Chondrocyte (in vitro differentiated cells): ENCODE measurements at places on chromosomes 3 and 15. TPM values are rescaled to one million over a fixed set of nuclear protein-coding genes. Genes with fewer than 3 reads are reported as not detected.

DNA sequence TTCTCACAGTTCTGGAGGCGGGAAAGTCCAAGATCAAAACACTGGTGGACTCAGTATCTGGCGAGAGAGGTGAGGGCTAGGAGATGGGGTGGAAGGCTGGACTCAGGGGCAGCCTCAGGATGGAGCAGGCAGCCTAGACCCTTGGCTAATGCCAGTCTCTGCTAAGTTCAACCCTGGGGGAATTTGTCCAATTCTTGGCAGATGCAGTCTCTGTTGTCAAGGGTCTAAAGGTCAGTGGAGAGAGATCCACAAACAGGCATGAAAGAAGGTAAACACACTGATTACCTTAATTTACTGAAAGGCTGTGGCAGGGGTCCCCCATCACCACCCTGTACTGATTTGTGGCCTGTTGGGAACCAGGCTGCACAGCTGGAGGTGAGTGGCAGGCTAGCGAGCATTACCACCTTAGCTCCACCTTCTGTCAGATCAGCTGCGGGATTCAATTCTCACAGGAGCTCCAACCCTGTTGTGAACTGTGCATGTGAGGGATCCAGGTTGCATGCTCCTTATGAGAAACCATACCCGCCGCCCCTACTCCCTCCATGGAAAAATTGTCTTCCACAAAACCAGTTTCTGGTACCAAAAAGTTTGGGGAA is 32.5 kb upstream of the RHCG start:
- DNase-seq = no peak

- DNase-seq = peak; percentile 43
Observed at GRCh38 chr3:52147804-52148203, 6.4 kb downstream of the POC1A start.

DNA sequence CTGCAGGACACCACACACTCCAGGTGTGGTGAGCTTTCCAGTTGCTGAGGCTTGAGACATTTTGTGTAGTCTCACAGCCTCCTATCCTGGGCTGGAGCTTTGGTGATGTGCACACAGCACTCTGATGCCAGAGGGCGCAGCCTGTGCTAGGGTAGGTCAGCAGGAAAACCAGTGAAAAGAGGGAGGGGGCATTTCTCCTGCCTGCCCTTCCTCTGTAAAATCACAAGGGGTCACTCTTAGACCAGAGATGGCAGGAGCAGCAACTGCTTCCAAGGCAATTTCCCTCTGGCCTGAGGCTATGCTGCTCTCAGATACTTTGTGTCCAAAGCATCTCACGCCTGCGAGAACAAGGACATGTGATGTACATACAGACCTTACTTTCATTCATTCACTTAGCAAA is 16.5 kb upstream of the MUSTN1 start:
- no peak for DNase-seq

DNA sequence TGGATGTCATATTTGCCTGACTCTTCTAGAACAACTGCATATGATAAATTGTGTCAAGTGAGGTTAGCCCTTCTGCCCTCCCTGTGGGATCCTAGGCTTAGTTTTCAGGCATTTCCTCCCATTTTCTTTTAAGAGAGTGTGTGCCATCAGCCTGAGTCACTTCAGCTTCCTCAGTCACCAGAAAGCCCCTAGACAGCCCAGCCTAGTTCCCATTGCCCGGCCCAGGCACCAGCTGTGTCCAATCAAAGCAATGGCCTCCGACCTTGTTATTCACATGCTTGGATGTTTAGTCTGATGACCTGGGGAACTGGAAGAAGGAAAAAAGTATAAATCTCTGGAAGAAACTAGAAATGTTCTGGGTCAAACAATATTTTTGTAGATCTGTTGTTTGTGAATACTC is 221.9 kb upstream of the LRIG1 start:
- no peak for DNase-seq

DNA sequence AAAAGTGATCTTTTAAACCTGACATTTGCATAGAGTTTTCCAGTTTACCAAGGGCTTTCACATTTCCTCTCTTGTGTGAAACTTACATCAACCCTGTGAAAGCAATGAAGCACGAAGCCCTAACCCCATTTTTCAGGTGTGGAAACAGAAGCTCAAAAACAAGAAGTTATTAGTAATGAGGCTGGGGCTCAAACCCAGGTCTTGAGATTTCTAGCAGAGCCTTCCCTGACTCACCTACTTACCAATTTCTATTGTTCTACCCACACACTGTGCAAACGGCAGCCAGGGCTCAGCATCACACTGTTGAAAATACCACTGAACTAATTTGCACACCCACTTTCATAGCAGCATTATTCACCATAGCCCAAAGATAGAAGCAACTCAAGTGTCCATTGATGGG is 117.8 kb upstream of the IGF1R start:
- DNase-seq = no peak

- DNase-seq = no peak
Observed at GRCh38 chr15:88127432-88127790, 129.1 kb downstream of the NTRK3 start.

DNA sequence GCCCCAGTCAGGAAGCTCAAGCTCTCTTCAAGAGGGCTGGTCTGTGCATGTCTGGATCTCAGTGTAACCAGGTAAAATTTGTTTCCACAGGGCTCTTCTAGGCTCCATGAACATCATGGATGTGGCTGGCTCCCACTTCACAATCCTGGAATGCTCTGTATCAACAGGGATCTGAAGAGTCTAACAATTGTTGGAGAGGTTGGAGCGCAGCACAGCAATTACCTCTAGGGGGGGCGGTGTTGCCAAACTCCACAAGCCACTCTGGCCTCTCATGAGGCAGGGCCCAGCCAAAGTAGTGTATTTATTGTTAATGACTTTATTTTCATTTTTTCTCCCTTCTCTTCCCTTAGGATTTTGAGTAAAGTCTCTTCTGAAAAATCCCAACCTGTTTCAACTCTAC is 6.1 kb upstream of the EIF2B5 start:
- no peak for DNase-seq

DNA sequence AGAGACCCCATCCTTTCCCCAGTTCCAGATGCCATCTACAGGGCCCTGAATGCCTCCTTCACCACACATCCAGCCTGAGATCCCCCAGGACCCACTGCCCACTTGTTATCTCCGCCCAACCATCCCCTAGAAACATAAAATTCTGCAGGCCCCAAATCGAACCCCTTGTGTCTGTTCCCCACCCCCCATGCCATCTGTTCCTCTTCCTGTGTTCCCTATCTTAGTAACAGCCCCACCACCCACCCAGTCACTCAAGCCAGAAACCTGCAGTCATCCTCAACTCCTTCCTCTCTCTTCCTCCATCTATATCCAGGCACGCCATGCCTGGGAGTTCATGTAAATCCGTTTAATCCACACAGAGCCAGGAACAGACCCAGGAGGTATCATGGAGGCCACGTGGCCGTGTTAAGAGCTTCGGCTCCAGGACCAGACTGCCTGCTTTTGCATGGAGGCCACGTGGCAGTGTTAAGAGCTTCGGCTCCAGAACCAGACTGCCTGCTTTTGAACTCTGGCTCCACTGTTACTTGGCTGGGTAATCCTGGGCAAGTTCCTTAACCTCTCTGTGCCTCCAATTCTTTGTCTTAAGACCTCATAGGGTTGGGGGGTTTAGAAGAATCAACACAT is 4.8 kb downstream of the CSRNP1 start:
- DNase-seq = no peak

- no peak for DNase-seq
Observed at GRCh38 chr3:187750513-187751123, 5.3 kb upstream of the BCL6 start.

DNA sequence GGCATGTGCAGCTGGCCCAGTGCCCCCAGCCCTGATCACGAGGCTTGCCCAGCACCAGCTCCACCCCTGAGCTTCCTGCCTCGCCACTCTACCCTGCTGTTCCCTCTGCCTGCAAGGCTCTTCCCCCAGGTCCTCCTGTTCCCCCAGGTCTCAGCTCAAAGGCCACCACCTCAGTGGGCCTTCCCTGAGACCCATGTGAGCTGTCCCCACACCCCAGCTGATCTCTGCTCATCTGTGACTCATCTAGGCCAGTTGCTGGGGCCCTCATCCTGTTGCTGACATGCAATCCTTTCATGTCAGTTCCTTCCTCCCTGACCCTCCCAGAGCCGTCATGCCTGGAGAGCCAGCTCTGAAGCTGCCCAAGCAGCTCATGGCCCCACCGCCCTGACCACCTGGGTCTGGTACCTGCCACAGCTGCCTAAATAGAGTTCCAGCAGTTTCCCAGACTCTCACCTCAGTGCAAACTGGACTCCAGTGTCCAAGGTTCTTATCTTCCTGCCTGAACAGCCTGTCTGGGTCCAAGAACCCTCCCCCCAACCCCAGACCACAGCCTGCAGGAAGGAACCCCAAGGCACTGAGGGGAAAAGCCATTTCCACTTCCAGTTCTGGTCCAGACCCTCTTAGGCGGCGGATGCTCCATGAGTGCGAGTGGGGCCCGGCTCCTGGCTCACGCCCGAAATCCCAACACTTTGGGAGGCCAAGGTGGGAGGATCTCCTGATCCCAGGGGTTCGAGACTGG is 116.6 kb upstream of the IQSEC1 start:
- DNase-seq = no peak

GRCh38 chr15:57649138-57649537 is 57.4 kb upstream of the POLR2M start:
- DNase-seq = no peak

DNA sequence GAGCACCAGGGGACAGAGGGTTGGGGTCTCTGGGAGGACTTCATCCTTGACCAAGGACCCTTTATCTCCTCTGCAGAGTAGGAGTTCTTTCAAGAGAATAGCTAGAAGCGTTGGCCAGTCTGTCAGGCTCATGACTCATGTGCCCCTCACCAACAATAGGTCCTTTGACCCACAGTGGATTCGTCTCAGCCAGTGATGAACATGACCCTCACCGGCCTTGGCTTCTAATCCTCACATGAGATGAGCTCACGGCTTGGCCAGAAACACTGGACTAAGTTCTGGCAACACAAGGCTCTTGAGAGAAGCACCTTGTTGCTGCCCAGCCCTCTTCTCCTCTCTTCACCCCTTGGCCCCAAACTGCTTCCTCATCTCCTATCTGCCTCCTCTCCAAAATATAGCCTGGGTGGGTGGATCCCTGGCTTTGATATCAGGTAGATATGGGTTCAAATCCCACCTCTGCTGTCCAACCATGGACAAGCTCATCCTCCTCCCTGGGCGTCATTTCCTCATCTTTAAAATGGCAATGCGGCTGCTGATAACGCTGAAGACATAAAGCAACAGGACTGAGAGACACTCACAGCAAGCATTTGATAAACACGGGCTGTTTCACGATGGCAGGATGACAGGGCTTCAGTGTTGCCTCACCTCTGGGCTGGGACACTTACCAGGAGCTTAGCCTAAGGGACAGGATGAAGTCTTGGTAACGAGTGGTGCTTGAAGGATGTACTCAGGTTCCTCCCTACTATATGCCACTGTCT is 446.7 kb upstream of the PROK2 start:
- no peak for DNase-seq

GRCh38 chr15:80514071-80514780 is 110.0 kb downstream of the ARNT2 start:
- DNase-seq = no peak

DNA sequence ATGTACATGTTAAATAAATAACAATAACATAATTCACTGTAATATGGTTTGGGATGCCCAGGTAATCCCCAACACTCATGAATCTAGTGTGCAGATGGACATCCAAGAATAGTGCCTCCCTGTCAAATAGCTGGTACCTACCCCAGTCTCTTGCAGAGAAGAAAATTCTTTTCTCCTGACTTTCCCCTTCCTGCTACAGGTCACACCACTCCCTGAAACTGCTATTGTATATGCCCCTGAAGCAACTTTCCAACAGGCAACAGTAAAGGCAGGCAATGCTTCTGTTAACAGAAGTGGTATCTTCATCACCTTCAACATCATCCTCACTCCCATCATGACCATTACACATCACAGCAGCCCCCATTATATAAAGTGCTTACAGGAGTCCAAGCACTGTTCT is 431.6 kb downstream of the MAGI1 start:
- no peak for DNase-seq

- no peak for DNase-seq
Observed at GRCh38 chr15:32774022-32774421, 56.2 kb downstream of the GREM1 start.

GRCh38 chr3:133181392-133182150 is 143.4 kb downstream of the TMEM108 start:
- DNase-seq = no peak

DNA sequence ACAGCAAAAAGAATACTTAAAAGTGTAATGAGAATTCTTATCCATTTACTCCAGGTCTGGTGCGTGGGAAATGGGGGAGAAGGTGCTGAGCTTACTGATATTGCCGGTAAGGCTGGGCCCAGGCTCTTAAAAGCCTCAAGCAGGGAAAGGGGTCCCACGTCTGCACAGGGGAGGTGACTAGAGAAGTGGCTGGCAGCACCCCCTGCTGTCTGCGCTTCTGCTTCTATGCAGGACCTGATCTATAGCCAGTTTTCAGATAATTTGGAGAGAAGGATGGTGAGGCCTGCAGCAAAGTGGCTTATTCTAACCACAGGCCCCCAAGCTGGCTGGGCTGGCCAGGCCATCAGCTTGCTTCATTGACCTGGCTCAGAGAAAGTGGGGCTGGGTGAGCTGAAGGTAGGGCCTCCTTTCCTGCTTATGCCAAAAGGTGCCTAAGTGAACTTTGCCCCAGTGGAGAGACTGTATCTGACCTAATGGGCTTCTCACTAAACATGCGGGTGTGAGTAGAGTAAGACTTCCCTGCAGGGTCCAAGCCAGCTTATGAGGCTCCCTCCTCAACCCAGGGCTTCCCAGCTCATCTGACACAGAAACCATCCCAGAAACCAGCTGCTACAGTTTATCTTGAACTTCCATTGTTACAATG is 30.9 kb upstream of the ATP1B3 start:
- no peak for DNase-seq

GRCh38 chr3:130850843-130851242 is 43.0 kb upstream of the ATP2C1 start:
- no peak for DNase-seq

DNA sequence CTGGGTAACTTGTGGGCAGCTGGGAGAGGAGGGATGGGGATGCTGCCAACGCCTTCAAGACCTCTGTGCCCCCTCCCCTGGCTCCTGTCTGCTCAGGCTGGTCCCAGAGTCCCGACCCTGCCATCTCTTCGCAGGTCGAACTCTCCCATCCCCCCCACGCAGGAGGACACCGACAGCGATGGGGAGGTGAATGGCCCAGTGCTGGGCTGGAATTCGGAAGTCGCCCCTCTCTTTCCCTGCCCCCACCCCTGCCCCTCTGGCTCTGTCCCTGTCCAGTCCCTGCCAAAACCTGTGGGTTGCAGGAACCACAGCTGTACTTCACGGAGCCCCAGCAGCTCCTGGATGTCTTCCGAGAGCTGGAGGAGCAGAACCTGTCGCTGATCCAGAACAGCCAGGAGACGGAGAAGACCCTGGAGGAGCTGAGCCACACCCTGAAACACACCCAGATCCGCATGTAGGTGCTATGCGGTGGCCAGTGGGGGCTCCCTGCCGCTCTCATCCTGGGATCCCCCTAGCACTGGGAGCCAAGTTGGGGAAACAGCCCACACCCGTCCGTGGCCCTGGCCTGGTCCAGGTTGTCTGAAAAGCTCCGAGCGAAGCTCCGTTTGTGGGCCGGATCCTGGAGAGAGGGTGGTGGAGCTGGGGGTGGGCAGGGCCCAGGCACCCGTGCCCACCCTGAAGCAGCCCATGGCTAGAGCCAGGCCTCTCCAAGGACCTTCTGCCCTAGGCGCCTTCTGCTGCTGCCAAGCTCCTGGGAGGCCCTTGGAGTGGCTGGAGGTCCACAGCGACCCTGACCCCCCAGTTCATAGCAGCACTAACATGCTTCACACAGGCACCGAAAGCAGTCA is 28.7 kb downstream of the CFAP100 start:
- DNase-seq = no peak

The MYZAP gene
- 0.17 to 1.9 TPM in 2 of 3 replicates, not detected in the other for total RNA-seq

The XIRP1 gene
- total RNA-seq = 0.10 TPM in 2 of 3 replicates, not detected in the other

The SAMMSON gene
- 0.39 TPM in 1 of 3 replicates, not detected in the others for total RNA-seq

The TRPC1 gene
- 15.1 to 20.1 TPM (median 16.4 TPM) in 3 replicates for total RNA-seq

The OR5H14 gene
- not detected in 3 replicates for total RNA-seq

The AP2M1 gene
- total RNA-seq = 455 to 492 TPM (median 488 TPM) in 3 replicates

The COLQ gene
- 4.2 to 5.6 TPM (median 4.4 TPM) in 3 replicates for total RNA-seq
